ENCODE measurements at places on chromosomes 4 and X. TPM values are rescaled to one million over a fixed set of nuclear protein-coding genes. Genes with fewer than 3 reads are reported as not detected.

CT45A7 gene
- polyA plus RNA-seq = not detected

FMR1NB gene
- not detected for polyA plus RNA-seq

TSC22D3 gene
- polyA plus RNA-seq = 997 TPM

DNA sequence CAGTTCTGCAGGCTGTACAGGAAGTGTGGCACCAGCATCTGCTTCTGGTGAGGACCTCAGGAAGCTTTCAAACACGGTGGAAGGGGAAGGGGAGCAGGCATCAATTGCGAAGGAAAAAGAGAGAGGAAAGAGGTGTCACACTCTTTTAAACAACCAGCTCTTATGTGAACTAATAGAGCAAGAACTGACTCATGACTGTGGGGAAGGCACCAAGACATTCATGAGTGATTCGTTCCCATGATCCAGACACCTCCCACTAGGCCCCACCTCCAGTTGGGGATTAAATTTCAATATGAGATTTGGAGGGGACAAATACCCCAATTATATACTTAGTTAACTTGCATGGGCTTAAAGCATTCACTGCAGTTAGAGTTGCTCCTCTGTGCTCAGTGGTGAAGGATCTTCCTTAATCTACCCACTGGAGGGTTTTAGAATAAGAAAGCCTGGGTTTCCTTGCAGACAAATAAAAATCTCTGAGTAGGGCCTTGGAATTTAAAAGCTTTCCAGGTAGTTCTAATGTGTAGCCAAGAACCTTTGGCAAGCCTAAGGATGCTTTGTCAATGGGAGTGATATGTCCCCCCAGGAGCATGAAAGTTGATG lies 60.0 kb downstream of the SYNPO2 start:
- DNase-seq = no peak

DNA sequence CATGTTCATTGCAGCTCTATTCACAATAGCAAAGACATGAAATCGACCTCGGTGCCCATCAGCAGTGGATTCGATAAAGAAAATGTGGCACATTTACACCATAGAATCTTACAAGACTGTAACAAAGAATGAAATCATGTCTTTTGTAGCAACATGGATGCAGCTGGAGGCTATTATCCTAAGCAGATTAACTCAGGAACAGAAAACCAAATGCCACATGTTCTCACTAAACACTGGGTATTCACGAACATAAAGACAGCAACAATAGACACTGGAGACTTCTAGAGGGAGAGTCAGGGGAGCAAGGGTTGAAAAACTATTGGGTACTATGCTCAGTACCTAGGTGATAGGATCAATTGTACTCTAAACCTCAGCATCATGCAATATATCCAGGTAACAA lies 180.5 kb downstream of the PPP1R2C start:
- no peak for DNase-seq

DNA sequence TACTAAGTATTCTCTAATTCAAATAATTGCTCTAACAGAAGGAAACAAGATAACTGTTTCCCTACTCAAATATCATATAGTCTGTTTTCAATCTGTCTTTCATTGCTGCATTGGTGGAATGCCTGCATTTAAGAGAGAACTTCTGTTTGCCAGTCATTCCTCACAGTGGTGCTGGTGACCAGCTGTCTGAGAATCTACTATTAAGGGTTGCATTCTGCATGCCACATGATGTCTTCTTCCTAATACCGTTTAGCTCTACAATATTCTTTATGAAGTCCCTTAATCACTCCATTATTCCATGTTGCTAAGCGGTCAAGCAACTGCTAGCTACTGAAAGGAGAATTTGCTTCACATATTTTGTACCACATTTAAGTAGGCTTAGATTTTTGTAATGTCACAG lies 167.1 kb upstream of the CENPE start:
- no peak for DNase-seq

DNA sequence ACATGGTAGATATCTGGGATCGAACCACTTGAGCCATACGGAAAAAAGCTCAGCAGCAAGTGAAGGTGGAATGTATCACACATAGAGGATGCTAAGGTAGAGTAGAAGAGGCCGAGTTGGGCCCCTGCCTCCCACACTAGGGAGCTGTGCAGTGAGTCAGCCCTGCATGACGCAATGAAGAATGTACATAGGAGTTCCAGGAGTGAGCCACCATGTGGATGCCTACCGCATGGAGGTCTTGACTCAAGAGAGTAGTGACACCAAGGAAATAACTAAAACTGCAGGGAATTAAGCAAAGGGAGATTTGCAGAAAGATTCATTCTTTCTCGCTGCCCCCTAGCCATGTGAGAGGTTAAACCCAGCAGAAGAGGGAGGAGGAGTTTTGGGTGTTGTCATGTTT lies 389.6 kb upstream of the IGFBP7 start:
- no peak for DNase-seq

DNA sequence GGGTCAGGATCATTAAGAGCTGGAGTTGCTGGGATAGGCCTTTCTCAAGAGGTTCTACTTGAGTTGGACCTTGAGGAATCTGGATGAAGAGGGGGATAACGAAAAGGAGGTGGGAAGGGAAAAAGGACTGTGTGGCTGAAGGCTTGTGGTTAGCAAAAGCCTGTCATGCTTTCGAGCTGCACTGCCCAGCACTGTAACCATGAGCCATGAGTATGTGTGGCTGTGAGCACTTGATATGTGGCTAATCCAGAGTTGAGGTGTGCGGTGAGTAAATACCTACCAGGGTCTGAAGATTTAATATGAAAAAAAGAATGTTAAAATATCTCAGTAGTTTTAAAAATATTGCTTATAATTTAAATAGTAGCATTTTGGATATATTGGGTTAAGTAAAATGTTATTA lies 11.4 kb downstream of the TMEM165 start:
- DNase-seq = no peak

- DNase-seq = no peak
Observed at GRCh38 chrX:67725471-67725870, 181.7 kb downstream of the AR start.

Data from naive thymus-derived CD8-positive, alpha-beta T cell (primary cell).